Fibroblast of pulmonary artery (primary cell): ENCODE measurements at places on chromosomes 7 and 10.
A peak's percentile ranks its signal among the peaks of the same experiment; 100 is the strongest.

GRCh38 chr7:96824686-96825085 lies 115.0 kb upstream of the SEM1 start:
- DNase-seq = no peak

GRCh38 chr10:90930971-90931871 lies 10.3 kb upstream of the ANKRD1 start:
- peak; percentile 95 for DNase-seq

DNA sequence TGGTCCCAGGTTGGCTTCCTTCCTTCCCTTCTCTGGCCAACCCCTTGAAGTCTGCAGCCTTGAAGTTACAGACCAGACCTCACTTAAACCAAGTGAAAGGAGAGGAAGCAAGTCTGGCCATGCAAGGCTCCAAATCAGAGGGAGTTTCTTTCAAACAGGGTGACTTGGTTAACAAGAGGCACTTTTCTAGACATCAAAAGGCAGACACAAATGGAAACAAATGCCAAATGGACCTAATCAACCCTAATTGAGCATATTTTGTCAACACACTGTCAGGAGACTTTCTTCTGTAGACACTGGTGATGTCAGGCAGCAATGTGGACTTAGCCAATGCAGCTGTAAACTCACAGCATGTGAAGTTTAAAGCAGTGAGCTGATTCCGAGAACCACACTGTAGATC lies 282.7 kb upstream of the FZD8 start:
- no peak for DNase-seq

DNA sequence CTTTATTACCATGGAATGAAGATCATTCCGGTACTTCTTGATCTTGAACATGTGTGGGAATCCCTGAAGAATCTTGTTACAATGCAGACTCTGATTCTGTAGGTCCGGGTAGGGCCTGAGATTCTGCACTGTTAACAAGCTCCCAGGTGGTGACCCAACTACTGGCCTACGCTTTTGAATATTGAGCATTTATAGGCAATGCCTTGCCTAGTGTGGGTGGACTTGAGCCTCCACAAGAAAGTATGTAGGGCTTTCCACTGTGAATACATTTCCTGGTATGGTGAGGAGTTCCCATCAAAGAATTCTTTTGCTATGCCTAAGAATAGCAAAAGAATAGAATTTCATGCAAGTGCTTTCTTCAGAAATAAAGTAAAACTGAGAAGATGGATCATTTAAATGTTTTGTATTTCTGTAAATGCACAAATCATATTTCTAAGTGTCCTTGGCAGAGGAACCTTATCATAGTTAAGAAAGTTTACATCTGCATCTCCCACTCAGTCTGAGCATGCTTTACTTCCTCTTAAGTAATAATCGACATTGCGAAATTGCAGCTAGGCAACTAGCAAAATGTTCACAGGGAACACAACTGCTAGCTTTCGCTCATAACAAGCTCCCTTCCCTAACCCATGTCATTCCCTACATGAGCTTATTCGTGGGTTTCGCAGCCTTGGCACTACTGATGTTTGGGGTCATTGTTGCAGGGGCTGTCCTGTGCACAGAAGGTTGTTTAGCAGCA lies 71.4 kb downstream of the AHR start:
- DNase-seq = peak; percentile 99

DNA sequence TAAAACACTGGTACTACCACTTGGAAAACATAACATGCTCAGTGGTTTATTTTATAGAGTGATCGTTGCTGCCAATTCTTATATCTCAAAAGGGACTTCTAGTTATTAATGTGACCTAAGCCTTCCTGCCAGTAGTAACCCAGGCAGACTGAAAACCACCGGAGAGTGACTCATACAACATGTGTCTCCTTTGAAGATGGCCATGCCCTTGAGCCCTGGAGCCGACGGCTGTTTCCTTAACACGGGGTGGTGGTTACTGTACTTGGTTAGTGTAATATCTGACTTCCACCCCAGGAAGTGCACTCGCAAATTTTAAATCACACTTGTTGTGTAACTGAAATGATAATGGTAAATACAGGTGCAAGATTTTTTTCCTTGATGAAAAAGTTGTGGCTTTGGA lies 30.5 kb downstream of the JAKMIP3 start:
- peak; percentile 6 for DNase-seq

DNA sequence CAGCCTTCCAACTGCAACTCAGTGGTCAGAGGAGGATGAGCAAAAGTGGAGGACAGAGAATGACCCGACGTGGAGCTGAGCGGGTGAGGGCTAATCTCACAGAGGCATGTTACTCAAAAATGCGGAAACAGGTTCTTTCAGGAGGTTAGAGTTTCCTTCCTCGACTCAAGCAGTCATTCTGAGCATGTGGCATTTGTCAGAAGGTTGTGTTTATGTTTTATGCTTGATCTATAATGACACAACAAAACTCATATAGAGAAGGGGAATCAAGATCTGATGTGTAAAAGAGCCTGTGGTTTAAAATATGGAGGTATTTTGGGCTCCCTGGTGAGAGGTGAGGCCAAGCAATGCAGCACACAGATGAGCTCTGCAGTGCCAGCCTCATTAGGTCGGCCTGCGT lies 311.4 kb downstream of the ADARB2 start:
- DNase-seq = no peak

GRCh38 chr10:97763947-97764346 lies 7.9 kb downstream of the SFRP5 start:
- DNase-seq = no peak

GRCh38 chr10:13440185-13441061 lies 88.4 kb downstream of the BEND7 start:
- DNase-seq = peak; percentile 34

DNA sequence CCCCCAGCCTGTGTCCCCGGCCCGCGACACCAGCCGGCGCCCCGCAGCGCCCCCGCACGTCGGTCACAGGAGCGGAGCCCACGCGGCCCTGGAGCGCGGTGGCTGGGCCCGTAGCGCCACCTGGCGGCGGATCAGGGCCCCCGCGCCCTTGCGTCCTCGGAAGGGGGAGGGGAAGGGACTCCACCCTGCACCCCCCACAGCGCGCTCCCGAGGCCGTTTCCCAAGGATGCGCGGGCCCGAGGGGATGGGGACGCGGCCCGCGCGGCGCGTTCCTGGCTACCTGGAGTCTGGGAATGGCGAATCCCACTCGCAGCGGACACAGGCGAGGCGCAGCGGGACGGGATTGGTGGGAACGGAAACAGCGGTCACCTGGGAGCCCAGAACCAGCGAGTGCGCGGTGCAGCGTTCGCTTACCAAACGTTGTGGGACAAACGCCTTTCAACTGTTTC lies 23.8 kb upstream of the MKI67 start:
- peak; percentile 63 for DNase-seq

- no peak for DNase-seq
Measured at GRCh38 chr10:3414667-3415023, 242.1 kb upstream of the PITRM1 start.

- DNase-seq = peak; percentile 18
Measured at GRCh38 chr7:143258831-143259230, 4.4 kb upstream of the GSTK1 start.

GRCh38 chr10:13977861-13978532 lies 352.7 kb downstream of the FRMD4A start:
- no peak for DNase-seq

DNA sequence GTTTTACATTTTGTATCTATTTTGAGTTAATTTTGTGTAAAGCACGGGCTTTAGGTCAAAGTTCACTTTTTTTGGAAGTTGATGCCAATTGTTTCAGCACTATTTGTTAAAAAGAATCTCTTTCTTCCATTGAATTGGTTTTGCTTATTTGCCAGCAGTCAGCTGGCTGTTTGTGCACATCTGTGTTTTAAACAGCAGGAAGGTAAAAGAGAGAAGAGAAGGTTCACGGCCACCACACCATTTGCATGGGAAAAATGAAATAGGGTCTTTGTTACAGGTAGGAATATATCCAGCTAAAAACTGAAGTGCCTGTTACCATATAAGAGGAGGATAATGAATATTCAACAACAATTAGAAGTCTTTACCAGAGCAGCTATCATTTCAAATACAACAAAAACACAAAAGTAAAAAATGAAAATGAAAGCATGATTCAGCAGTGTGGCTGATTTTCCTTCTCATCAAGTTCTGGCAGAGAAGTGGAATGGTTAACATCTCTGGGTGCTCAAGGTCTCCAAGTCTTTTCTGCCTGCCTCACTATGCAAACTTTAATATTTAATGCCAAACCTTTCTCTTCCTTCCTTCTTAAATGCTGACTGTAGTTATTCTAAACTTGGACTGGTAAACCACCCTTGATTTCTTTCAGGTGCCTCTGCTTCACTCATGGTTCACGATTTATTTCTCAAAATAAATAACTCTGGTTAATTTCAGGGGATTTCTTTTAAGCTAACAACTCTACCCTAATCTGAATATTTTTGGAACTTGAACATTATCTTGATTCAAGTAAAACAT lies 841.5 kb downstream of the GRM8 start:
- DNase-seq = no peak

GRCh38 chr10:118108194-118109026 lies 61.7 kb upstream of the RAB11FIP2 start:
- no peak for DNase-seq

GRCh38 chr10:74889662-74889998 lies 63.2 kb downstream of the KAT6B start:
- no peak for DNase-seq

DNA sequence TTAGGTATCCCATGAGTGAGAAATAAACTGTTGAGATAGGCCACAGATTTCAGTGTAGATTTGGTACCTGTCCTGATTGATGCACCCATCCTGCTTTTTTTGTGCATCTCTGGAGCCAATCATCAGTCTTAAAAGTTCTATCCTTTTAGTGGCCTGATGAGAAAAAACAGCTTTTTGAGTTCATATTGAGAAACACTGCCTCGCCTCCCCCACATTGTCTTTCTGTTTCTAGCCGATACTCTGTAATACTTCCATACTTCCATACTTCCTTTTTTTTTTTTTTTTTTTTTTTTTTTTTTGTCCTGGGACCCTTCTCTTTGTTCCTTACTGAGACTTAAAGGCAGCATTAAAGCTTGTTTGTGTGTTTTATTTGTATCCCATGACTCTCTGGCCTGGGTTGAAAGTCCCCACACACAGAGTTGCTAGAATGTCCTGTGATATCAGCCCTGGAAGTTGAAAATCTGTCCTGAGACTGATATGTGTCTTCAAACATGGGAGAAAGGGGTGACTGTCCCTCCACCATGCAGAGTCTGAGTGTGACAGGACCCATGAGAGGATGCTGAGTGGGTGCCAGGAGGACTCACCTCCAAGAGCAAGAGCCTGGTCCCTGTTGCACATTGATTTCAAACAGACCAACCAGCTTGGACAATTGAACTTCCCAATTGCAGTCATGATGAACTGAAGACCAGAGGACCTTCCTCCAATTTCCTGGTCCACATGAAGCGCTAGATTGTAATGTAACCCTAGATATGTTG lies 5.7 kb downstream of the ZNF22 start:
- no peak for DNase-seq

GRCh38 chr7:122515404-122515803 lies 183.5 kb downstream of the RNF133 start:
- no peak for DNase-seq

GRCh38 chr10:125785791-125786190 lies 10.2 kb upstream of the MMP21 start:
- DNase-seq = no peak

DNA sequence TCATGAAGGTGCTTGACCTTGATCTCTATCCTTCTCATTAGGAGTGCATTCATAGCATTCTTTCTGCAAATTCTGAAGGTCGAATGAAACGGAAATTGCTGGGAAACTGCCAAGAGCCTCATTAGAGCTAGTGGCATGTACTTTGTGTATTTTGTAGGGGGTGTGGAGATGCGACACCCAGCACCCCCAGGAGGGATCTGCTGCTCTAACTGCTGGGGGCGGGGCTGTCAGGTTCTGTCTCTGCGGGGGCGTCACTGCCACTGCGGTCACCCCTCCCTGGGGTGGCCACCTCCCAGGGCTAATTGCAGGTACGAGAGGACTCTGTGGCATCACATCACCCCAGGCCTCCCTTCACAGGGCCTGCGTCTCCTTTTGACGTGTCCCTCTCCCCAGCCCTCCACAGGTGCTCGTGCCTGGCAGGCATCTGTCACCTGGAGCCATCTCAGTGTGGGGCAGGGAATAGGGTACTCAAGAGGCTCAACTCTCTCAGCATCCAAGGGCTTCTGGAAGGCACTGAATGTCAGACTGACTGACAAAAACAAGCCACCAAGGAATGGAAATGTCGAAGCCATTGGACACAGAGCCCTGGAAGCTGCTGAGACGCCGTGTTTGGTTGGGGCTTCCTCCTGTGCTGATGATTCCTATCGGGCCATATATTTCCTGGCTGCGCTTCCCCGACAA lies 151.1 kb downstream of the ACTR3B start:
- no peak for DNase-seq

DNA sequence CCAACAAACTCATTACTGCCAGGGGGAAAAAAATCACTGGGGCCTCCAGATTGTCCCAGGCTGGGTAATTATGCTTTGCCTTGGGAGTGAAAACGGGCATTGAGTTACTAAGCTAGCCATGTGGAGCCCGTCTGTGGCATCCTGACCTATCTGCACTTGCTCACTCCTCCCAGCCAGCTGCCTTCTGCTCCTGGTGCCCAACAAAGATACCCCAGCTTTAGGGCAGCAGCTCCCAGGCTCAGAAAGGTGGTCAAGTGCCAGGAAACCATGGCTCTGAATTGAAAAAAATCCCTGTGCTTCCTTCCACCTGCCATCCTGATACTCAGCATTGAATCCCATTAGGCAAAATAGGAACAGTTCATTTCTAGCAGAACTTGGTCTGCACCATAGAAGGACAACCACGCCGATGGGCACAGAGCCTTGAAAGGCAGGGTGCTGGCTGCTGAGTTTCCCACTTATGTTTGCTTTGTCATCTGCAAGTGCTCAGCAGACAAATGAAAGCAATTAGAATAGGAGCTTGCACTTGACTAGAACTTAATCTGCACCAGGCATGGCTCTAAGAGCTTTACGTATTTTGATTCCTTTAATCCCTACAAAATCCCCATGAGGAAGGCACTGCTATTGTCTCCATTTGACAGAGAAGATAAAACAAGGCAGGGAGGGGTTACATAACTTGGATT lies 42.8 kb downstream of the HSPA12A start:
- no peak for DNase-seq

GRCh38 chr10:49627644-49628247 lies 13.9 kb downstream of the CHAT start:
- no peak for DNase-seq

GRCh38 chr10:132463333-132464255 lies 66.6 kb downstream of the PWWP2B start:
- peak; percentile 10 for DNase-seq

GRCh38 chr7:131098527-131098926 lies 229.1 kb upstream of the MKLN1 start:
- no peak for DNase-seq
